CD4-positive, alpha-beta T cell treated with Interleukin-17A for 4 hours (primary cell): ENCODE measurements at places on chromosomes 7 and 10.

DNA sequence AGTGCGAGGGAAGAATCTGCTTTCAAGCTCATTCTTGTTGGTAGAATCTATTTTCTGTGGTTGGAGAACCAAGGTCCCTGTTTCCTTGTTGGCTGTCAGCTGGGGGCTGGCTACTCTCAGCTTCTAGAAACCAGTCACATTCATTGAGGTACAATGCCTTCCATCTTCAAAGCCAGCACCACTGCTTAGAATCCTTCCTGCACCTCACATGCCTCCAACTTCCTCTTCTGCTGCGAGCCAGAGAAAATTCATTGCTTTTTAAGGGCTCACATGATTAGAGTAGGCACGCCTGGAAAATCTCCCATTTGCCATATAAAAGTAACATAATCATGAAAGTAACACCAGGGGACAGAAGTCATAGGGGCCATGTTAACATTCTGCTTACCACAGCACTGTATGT is 28.7 kb downstream of the TES start:
- no peak for DNase-seq

GRCh38 chr7:138519061-138519798 is 59.2 kb downstream of the TRIM24 start:
- DNase-seq: no peak

- no peak for DNase-seq
These were observed 10.6 kb upstream of the PRTFDC1 start for GRCh38 chr10:24962995-24963394.

GRCh38 chr7:2887816-2888215 is 43.7 kb upstream of the GNA12 start:
- DNase-seq: no peak

GRCh38 chr10:5566614-5567013 is 41.9 kb downstream of the CALML3 start:
- DNase-seq: peak; percentile 69

DNA sequence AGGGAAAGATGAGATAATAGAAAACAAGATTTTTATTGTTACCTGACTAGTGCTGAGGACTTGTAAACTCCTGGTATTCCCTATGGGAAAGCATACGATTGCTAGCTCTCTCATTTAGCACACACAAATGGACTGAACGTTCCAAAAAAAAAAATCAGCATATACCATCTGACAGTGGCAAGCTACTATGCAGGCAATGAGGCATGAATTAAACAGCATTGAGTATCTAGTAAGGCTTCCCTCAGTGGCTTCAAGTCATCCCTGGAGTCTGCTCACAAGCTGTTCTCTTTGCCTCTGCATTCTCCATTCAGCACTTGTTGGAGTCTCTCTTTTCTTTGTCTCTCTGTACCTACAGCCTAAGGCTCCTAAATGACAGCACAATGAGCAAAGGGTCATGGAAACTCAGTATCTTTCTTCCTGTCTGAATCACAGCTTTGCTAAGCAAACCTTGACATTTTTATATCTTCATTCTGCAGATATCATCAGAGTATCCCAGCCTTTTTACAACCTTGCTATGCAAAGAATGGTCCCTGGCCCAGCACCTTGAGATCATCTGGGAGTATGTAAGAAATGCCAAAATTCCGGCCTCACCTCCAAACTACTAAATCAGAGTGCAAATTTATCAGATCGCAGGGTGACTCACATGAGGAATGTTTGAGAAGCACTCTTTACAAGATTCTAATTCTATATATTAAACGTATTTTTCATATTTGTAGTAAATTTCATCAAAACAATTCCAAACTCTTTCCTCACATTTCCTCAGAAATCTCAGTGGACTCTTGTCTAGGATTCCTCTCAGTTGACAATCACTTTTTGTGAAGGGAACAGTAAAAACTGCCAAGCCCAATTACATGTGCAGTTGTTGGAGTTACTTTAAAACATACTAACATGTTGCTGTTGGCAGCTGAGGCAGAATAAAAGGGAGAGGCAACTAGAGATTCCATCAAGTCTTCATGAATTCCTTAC is 10.8 kb upstream of the LIPA start:
- DNase-seq: no peak

DNA sequence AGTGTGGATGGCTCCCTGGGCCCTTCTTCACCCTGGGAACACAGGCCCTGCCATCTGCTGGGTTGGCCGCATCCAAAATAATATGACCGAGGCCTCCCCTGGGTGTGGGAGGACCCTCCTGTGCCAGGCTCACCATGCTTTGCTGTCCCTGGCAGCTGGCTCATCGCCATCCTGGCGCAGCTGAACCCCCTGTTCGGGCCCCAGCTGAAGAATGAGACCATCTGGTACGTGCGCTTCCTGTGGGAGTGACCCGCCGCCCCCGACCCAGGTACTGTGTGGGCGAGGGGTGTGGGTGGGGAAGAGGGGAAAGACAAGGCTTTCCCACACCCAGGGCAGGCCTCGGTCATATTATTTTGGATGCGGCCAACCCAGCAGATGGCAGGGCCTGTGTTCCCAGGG is 4.8 kb downstream of the ATP6V0E2 start:
- DNase-seq: no peak

DNA sequence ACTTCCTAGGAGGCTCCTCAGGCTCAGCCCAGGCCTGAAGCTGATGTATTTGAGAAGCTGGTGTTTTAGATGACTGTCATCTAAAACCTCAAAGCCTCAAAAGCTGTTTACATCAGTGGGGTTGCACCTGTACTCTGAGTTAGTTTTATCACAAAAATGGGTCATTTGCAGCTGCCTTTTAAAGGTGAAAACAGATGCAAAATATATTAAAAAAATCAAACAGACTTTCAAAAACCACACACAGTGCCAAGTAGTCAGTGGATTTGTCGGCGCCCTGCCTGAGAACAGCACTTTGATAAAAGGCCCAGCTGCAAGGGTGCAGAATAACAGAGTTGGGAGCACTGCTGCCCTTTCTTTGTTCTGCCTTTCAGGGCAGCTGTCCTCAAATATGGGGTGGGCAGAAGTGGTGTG is 103.0 kb downstream of the VOPP1 start:
- DNase-seq: peak; percentile 64

DNA sequence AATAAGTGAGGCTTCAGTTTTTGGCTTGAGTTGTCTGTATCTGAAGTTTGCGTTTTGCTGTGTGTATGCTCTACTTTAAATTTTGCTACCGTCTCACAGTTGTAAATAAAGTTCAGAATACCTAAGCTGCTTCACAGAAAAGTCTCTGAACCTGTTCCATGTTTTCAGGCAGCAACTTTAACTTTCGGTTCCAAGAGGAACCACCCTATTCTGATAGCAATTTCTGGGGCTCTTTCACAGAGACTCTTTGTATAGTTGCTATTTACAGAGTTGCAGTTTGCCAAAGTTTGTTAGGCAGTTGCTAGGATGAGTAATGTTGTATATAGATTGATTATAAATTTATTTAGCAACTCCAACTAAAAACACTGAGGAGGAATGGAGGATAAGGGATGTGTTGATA is 5.7 kb downstream of the FAM221A start:
- no peak for DNase-seq

GRCh38 chr10:119658274-119658673 is 7.1 kb downstream of the BAG3 start:
- DNase-seq: peak; percentile 31

DNA sequence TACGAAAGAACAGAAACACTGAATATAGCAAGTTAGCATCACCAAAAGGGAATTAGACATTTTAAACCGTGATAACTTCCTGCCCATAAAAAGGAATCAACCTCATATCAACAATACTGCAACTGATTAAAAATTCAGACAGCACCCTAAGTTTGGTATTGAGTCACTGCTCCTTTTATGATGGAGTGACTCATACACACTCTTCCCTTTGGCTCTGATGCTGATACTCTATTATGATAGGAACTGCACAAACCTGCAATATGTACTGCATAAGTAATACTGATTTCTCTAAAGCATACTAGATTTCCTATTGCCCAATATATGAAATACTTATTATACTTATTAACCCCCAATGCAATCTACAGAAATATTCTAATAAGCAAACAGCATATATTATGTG is 118.7 kb downstream of the PARD3 start:
- DNase-seq: no peak

DNA sequence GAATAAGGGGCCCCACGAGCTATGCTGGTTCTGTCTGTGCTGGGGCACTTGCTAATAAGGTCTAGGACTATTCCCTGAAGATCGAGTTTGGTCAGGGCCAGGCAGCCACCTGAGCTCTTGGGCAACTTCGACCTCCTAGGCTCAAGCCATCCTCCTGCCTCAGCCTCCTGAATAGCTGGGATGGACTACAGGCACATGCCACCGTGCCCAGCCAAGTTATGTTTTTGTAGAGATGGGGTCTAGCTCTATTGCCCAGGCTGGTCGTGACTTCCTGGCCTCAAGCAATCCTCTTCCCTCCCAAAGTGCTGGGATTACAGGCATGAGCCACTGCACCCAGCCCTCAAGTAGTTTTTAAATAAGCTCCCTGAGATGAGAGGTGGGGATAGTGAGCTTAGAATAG is 2.9 kb downstream of the ZP3 start:
- no peak for DNase-seq

DNA sequence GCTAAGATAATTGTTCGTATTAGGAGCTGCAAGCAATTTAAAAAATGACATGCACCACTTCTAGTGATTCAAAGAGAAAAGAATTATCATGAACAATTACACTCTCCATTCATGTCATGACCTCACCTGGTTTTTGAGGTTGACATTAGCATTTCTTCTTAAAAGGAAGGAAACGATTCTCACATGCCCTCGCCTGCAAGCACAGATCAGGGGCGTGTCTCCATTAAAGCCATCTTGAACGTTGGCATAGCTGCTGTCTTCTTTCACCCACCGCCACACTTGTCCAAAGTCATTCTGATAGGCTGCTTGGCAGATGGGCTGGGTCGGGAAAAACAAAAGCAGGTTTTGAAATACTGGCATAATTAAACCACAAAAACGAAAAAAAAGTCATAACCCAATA is 19.9 kb downstream of the ANKRD22 start:
- DNase-seq: peak; percentile 53

GRCh38 chr7:149715476-149715875 is 57.9 kb downstream of the ZNF467 start:
- DNase-seq: no peak

GRCh38 chr7:111051832-111052231 is 39.1 kb upstream of the LRRN3 start:
- no peak for DNase-seq

GRCh38 chr7:25062380-25062779 is 62.7 kb downstream of the CYCS start:
- DNase-seq: no peak
